ENCODE measurements at places on chromosomes 3 and 15.

GRCh38 chr15:99139276-99139675 lies 34.4 kb downstream of the SYNM start:
- no peak for DNase-seq

- no peak for DNase-seq
These were observed 285.8 kb upstream of the SEMA6D start for GRCh38 chr15:47431501-47431900.

- no peak for DNase-seq
These were observed 457.5 kb upstream of the ALCAM start for GRCh38 chr3:104909198-104909597.

DNA sequence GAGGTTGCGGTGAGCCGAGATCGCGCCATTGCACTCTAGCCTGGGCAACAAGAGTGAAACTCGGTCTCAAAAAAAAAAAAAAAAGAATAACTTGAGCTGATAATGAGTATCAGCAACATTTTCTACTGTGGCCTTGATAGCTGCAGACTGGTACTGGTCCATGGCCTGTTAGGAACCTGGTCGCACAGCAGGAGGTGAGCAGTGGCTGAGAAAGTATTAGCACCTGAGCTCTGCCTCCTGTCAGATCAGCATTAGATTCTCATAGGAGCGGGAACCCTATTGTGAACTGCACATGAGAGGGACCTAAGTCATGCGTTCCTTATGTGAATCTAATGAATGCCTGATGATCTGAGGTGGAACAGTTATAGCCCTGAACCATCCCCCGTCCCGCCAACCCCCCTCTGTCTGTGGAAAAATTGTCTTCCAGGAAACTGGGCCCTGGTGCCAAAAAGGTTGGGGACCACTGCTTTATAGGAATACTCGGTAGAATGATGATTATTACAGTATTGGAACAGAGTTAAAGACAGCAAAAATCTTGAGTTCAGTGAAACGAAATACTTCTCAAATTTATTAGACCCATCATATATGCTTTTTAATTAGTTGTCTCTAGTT lies 126.0 kb downstream of the ZNF609 start:
- no peak for DNase-seq

- no peak for DNase-seq
These were observed 125.6 kb downstream of the P3H2 start for GRCh38 chr3:189995129-189995528.

GRCh38 chr3:13963137-13963886 lies 83.4 kb upstream of the WNT7A start:
- DNase-seq: no peak

DNA sequence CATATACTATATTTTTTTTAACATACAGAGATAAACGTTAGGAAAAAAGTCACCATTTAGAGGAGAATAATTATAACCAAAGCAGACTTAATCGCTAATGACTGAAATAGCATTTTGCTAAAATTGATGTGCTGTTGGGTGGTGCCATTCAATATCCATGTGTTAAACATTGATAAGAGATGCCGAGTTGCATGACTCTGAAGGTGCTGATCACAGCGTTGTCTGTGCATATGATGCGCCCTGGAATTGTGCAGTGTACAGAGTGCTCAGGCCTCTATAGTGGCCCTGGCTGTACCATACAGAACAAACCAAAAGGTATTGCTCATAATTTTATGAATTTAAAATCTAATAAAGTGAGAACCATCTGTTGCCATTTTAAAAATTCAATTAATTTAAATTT lies 168.3 kb downstream of the MEIS2 start:
- DNase-seq: no peak

DNA sequence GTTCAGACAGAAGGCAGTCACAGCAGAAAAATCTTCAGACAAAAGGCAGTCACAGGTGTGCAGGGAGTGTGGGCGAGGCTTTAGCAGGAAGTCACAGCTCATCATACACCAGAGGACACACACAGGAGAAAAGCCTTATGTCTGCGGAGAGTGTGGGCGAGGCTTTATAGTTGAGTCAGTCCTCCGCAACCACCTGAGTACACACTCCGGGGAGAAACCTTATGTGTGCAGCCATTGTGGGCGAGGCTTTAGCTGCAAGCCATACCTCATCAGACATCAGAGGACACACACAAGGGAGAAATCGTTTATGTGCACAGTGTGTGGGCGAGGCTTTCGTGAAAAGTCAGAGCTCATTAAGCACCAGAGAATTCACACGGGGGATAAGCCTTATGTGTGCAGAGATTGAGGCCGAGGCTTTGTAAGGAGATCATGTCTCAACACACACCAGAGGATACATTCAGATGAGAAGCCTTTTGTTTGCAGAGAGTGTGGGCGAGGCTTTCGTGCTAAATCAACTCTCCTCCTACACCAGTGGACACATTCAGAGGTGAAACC lies 27.6 kb downstream of the ZNF589 start:
- DNase-seq: peak; percentile 64

DNA sequence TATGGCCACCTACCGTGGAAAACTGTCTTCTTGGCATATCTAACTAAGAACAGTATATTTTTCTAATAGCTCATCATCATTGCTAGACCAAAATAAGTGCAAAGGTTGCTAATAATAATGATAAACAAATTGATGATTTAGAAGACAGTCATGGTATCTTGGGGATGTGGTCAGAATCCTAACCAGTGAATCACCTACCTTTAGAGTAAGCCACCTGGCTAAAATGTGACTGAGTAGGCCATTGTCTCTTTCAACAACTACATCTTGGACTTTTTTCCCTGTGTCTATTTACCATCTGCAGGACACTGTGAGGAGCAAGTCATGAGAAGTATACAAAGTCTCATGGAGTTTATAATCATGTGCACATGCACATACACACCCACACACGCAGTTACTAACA lies 273.5 kb upstream of the SEMA6D start:
- DNase-seq: no peak

DNA sequence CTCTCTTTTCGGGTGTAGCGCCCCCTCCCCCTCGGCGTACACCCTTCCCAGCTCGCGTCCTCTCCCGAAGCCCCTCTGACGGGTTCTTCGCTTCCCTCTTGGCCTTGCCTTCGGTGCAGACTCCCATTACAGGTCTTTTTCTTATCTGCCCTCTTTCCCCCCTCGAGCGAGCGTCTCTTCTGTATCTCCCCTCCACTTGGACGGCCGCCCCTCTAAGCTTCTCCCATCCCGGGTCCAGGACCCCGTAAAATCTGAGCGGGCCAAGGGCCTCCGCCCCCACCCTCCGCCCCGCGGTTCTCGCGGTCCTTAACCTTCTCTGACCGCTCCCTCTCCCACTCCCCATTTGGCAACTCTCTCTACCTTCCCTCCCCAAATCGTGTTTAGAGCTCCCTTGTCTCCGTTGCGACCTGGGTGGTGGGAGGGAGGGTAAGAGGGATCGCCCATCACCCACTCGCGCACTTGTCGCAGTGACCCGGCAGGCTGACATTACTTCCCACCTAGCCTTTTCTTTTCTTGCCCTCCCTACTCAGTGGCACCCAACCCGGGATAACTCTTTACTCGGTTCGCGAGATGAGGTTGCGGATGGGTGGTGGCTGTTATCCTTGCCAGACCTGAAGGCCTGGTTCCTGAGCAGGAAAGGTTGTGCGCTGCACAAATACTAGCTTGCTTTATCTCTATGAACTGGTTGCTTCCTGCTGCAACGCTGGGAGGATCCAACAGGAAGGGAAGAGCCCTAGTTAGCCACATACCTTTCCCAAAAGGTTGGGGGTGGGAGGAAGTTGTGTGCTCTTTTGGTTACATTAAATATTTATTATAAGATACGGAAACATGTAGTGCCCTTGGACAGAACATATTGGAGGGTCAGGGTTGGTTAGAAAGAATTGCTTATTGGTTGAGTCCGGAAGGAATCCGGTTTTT lies 922 bp downstream of the RAB11A start:
- DNase-seq: peak; percentile 22

- no peak for DNase-seq
These were observed 127.3 kb downstream of the FEZF2 start for GRCh38 chr3:62246094-62246493.

DNA sequence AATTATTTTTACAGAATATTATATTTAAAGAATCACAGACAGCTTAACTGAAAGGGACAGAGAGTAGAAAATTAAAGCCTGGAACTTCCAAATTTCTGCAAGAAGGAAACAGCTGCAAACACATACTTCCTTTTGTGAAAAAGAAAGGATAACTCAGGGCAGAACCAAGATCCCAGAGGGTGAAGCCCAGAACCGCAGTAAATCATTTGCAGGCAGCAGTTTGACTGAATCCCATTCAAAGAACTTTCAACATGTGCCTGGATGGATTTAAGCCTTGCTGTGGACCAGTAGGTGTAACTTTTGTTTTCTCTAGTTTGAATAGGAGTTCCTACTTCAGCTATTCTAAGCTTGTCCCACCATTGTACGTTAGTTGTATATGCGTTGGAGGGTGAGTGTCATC lies 733.2 kb downstream of the ROBO2 start:
- no peak for DNase-seq

DNA sequence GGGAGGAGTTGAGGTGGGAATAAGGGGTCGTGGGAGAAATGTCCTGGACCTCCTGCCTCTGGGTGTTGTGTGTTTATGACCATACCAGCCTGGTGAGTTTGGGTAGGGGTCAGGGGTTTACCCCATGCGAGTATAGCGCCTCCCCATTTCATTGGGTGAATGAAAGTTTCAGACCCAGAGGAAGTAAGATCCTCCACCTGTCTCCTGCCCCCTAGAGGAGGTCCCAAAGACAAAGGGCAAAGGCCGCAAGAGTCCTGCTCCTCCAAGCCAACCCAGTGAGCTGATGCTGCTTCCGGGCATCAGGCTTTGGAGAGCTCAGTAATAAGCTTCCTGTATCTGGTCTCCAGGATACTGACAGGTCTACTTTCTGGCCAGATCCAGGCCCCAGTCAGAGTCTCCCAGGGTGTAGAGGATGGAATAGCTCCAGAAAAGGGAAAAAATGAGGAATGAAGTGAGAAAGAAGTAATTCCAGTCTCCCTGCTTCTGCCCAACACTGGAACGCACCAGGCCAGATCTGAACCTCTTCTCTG lies 6.4 kb upstream of the TBC1D21 start:
- no peak for DNase-seq

GRCh38 chr3:111712294-111713167 lies 117.4 kb upstream of the ZBED2 start:
- DNase-seq: peak; percentile 47

GRCh38 chr3:186210852-186211500 lies 102.1 kb upstream of the ETV5 start:
- DNase-seq: no peak

DNA sequence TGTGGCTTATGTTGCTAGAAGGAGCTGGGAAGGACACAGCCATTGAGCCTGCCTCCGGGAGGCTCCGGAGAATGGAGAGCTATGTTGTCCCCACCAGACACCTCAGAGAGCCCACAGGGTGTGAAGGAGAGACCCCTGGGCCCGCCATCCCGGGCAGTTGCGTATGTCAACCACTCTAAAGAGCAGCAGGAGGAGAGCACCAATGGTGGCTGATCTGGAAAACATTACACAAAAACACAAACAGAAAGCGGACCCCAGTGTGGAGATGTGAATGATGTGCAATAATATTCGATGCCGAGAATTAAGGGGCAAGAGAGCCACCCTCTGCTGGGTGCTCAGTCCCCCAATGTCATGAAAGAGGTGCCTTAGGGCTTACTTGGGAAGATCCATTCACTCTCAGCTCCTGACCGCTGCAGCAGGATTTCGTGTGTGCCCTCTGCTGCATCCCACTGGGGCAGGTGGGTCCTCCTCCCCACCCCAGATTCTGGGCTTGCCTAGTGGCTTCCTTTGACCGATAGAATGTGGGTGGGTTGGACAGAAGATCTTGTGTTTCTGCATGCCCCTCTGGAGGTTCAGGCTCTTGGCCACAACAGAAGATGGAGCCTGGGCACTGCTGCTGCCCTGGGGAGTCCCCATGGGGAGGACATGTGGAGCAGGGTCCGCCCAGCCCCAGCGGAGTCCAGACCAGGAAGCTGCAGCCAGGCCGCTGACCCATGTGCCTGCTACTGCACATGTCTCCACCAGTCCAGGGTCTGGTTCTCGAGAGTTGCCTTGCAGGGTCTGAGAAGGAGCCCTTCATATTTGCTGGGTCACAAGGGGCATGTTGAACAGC lies 245.3 kb downstream of the OCA2 start:
- no peak for DNase-seq

- no peak for DNase-seq
These were observed 33.5 kb downstream of the ABCC5 start for GRCh38 chr3:183984127-183984740.

DNA sequence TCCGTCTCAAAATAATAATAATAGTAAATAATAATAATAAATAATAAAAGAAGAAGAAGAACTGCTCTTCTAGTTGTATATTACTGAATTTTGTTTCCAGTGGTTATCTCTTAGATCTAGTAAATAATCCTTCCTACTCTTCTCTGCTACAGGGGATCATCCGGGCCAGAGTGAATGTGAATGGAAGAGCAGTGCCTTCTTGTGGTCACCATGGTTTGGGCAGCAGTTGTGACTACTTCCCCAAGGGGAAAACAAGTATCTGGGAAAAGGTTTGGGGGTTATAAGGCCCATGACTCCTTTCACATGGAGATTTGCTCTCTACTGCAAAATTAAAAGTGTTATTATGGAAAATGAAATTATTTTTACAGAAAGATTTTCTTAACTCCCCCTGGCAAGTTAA lies 5.5 kb upstream of the OR5K1 start:
- no peak for DNase-seq

GRCh38 chr3:4409971-4410573 lies 57.0 kb downstream of the SUMF1 start:
- DNase-seq: no peak

DNA sequence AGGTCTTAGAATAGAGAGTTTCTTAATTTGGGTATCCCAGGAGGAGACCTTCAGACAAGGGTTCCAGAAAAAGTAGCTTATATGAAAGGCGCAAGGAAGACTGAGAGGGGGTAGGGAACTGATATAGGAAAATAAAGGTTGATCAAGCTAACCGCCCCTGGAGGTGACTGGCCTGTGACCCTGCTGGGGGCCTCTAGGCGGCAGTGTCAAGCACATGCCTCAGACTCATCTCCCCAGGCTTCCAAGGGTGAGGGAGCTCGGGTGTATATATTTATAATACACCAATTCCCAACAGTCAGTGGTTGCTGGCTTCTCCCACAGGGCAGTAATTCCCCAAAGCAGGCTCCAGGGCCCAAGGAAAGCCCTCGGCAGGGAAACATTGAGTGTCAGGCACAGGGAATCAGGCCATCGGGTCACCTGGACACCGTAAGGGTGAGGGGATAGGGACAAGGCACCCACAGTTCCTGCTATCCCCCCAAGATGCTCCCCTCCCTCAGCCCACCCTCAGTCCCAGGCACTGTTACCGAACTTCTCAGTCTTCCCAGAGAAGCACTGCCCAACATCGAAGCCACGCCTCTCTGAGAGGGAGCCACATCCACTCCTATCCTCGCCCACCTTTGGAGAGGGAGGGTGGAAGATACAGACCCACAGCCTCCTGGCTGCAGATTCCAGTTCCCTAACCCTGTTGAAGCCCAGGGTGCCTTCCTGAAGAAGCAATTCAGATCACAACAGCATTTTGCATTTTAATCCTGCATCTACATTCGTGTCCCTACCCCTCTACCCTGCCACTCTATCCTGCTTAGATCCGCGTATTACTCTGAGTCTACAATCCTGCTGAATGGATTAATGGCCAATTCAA lies 19.5 kb upstream of the CAV3 start:
- DNase-seq: no peak

GRCh38 chr15:78177447-78177873 lies 28.3 kb downstream of the IDH3A start:
- DNase-seq: peak; percentile 19

GRCh38 chr3:66472313-66473134 lies 28.3 kb downstream of the LRIG1 start:
- no peak for DNase-seq

GRCh38 chr15:101296418-101297405 lies 1.7 kb upstream of the SNRPA1 start:
- DNase-seq: no peak

GRCh38 chr3:25419251-25419650 lies 8.8 kb upstream of the RARB start:
- no peak for DNase-seq
